Mesenchymal stem cell (in vitro differentiated cells and primary cell): ENCODE measurements at places on chromosomes 12 and 14.
A peak's percentile ranks its signal among the peaks of the same experiment; 100 is the strongest.

DNA sequence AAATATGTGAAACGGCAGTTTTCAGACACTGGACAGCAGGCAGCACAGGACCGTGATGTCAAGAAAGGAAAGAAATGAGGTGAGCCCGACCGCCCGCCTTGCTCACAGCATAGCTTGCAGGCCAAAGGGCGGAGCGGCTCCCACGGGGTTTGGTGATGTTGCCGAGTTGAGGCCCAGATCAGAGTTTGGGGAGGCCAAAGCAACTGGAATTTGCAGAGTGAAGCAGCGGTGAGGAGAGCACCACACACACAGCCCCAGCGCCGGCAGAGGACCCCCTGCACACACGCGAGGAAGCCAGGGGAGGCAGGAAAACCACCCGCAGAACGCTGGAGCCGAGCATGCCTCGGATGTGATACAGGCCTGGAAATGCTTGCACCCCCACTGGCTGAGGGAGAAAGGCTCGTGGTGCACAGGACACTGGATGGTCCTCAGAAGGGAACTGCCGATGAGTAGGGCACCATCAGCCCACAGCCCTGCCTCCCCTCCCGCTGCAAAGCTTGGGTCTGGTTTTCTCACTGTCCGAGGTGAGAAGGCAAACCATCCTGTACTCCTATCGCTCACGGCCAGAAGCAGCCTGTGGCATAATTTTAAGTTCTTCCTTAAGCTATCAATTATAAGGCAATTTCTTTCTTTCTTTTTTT is 25.7 kb upstream of the PLD4 start:
- no peak for DNase-seq

- DNase-seq = peak; percentile 25
Observed at GRCh38 chr12:76201758-76202157, 117.3 kb upstream of the NAP1L1 start.

GRCh38 chr14:59354666-59355065 is 110.5 kb downstream of the GPR135 start:
- DNase-seq = peak; percentile 53

DNA sequence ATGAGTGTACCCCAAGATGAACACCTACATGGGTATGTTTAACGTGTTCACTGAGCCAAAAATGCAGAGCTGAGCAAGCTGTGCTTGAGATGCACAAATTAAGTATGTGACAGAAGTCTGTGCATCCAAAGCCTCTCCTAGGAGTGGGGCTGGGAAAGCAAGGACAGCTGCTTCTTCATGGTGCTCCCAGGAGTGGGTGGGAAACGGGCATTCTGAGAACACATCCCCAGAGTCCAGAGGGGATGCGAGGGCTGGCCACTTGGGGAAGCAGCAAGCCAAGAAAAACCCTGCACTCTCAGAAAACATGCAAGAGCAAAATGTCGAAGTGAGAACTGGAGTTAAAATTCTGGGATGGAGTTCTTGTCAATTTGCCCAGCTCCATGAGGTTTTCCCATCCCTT is 414.3 kb downstream of the BCAT1 start:
- no peak for DNase-seq

DNA sequence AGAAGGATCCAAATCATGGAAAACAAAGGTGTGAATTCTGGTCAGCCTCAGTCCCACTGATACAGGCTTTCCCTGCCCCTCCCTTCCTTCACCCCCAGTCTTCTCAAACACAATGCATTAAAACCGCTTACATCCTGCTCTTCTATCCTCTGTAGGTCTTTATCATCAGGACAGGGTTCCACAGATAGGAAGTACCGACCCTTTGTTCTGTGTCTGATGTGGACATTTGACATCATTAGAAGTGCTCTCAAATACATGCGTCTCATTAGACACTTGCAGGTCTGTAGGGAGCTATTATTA is 339 bp downstream of the EDDM3B start:
- DNase-seq = no peak

DNA sequence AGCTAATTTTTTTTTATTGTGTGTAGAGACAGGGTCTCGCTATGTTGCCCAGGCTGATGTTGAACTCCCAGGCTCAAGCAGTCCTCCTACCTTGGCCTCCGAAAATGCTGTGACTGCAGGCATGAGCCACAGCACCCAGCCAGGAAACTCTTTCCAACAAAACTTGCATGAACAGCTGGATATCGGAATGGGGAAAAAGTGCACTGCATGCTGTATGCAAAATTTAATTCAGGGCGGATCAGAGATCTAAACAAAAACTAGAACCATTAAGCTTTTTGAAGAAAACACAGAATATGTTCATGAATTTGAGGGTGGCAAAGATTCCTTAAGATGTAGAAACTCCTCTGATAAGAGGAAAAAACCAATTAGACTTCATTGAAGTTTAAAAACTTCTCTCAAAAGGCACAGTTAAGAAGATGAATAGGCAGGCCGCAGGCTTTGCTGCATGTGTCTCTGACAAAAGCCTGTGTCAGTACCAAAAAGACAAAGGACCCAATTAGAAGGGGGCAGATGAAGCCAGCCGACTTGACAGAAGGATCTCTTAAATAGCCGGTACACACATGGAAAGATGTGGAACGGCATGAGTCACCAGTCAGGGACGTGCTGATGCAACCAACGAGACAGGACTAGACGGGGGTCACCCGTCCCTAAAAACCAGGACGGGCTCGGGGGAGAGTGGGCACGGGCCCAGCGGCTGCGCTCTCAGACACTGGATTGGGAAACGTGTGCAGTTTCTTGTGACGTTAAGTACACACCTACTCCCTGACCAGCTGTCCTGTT is 34.8 kb upstream of the MMP17 start:
- DNase-seq = peak; percentile 29

DNA sequence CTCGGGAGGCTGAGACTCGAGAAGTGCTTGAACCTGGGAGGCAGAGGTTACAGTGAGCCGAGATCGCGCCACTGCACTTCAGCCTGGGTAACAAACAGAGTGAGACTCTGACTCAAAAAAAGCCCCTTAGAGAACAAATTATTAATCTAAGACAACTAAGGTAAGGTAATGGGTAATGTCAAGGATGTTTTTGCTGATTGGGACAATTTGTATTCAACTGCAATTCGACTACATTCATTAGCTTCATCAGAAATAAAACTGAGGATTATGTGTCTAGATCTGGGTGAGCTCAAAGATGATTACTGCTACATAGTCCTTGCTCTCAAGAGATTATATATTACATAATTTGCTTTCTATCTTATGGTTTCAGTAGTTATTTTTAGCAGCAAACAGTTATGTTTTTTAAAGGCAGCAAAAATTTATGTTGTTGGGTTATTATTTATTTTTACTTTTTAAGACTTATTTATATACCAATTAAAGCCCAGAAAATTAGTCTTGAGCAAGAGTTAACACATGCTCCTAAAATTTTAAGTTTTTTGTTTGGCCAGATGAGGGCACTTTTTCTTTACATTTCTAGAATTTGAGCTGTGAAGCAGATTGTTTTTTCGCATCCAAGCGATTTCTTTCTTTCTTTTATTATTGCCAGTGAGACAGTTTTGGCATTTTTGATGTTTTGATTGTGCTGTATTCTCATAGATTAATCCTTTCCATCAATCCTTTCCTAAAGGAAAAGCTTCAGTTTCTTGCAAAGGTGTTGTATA is 52.3 kb downstream of the PLEKHA5 start:
- DNase-seq = no peak

DNA sequence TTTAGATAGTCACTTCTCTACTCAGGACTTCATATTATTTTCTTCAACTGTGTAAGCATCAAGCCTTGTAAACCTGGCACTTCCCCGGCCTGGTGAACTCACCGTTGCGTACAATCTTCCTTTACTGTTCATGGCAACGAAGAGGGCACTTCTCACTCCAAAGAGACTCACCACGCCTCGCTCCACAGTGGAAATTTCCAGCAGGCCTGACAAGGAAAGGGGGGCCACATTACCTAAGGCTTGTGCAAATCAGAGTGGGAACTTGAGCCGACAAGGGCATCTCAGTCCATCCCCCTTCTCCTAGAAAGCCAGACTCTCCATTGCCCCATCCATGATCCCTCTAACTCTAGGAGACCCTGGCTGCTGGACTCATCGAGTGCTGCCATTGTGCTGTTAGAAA is 1.6 kb downstream of the FGF6 start:
- DNase-seq = no peak

- peak; percentile 75 for DNase-seq
Observed at GRCh38 chr14:75884198-75884611, 97.6 kb downstream of the TGFB3 start.

- DNase-seq = no peak
Observed at GRCh38 chr12:124152731-124153130, 142.2 kb upstream of the RFLNA start.

DNA sequence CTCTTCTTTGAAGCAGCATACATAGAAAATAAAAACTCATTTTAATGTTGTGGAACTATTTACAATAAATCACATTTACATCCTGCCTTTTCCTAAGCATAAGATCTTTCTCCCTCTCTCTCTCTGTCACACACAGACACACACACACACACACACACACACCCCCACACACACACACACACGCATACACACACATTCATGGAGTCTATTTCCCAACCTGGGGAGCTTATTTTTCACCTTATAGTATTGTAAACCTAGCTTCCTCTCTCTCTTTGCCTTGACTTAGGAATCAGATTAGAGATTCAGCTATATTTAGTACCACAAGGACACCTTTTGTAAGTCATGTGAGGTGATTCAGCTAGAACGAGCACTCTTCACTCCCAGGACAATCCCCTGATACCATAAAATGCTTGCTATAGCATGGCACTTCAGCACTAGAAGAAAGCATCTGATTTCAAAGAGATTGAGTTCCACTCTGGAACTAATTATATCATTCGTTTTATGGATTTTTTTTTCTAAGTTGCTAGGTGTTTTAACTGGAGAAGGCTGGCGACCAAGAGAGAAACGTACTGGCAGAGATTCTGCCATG is 23.6 kb downstream of the TMEM30B start:
- DNase-seq = no peak
